ENCODE measurements at places on chromosomes 13 and 19. TPM values are rescaled to one million over a fixed set of nuclear protein-coding genes. Genes with fewer than 3 reads are reported as not detected.

DNA sequence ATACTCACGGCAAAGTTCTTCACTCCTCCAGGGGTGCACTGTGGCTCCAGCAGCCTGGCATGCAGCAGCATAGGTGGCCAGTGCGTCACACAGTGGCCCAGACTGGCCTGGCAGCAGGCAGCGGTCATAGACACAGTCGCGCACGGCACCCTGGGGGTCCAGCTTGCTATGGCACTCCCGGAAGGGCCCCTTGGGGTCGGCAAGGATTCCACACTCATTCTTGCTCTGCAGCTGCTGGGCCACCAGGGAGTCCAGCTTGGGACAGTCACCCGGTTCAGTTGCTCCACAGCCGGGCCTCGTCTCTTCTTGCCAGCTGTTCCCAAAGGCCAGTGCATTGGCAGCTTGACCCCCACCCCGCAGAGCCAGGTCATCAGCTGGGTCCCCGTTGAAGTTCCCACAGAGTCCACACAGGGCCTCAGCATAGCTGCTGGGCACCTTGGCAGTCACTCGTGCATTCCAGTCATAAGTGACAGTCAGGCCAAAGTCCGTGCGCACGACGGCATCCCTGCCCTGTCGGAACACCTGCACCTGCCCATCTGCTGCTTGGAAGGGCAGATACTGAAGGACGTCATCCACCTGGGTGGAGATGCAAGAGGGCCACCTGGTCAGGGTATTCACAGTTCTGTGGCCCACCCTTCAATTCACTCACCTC lies 20.6 kb downstream of the FCGBP start:
- peak; percentile 34 for DNase-seq
- H3K36me3 ChIP-seq = no peaks in the 10 kb centered on the region
- no peak overlapping the region for H3K27ac ChIP-seq
- H3K4me1 ChIP-seq = no peaks in the 10 kb centered on the region
- no peak overlapping the region for H3K4me3 ChIP-seq

DNA sequence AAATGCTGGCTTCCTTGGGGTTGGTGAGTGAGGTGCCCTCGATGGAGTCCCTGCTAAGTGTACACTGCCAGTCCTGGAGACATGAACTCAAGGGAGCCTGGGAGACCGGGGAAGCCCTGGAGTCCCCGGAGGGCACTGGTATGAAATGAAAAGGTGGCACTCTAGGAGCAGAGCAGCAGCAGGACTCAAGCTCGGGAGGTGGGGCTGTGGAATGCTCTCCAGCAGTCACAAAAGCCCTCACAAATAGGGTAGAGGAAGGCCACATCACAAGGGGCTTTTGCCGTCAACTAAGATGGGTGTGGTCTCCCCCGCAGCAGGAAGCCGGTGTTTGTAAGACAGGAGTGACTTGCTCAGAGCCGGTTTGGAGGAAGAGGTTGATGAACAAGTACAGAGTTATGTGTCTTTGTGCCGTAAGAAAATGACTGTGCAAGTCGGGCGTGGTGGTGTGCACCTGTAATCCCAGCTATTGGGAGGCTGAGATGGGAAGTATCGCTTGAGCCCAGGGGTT lies 19.3 kb downstream of the CCNE1 start:
- H3K4me3 ChIP-seq = no peak overlapping the region
- DNase-seq = no peak
- H3K4me1 ChIP-seq = no peaks in the 10 kb centered on the region
- no peak overlapping the region for H3K27ac ChIP-seq

The ELSPBP1 gene
- total RNA-seq = not detected

The TINCR gene
- total RNA-seq = 0.19 TPM

DNA sequence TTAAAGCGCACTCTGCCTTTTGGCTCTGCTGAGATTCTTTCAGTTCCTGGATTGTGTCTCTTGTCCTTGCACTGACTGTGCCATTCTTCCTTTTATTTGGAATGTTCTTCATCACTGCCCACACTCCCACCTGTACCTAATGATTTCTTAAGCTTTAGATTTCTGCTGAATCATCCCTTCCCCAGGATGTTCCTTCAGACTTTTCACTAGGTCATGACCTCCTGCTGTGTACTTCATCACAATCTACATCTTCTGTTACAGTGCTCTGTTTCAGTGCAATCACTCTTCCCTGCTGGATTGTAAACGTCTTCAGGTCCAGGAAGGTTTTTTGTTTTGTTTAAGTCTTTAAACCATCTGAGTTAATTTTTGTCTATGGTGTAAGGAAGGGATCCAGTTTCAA lies 281.0 kb downstream of the ATP8A2 start:
- H3K4me3 ChIP-seq = no peak overlapping the region
- H3K4me1 ChIP-seq = no peaks in the 10 kb centered on the region
- no peak overlapping the region for H3K27ac ChIP-seq
- no peaks in the 10 kb centered on the region for H3K27me3 ChIP-seq
- no peaks in the 10 kb centered on the region for H3K36me3 ChIP-seq

The SLC7A10 gene
- 0.38 TPM for total RNA-seq

The BORA gene
- 0.79 TPM for total RNA-seq

DNA sequence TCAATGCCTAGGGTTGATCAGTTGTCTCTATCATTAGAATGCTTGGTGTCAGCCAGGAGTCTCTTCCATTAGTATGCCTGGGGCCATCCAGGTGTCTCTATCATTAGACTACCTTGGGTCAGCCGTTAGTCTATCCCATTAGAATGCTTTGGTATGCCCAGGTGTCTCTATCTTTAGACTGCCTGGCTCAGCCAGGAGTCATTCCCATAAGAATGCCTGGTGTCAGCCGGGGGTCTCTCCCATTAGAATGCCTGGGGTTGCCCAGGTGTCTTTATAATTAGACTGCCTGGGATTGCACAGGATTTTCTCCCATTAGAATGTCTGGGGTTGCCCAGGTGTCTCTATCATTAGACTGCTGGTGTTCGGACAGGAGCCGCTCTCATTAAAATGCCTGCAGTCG lies 1442.9 kb downstream of the UQCRFS1 start:
- DNase-seq = no peak
- H3K36me3 ChIP-seq = no peaks in the 10 kb centered on the region
- no peak overlapping the region for H3K27ac ChIP-seq

DNA sequence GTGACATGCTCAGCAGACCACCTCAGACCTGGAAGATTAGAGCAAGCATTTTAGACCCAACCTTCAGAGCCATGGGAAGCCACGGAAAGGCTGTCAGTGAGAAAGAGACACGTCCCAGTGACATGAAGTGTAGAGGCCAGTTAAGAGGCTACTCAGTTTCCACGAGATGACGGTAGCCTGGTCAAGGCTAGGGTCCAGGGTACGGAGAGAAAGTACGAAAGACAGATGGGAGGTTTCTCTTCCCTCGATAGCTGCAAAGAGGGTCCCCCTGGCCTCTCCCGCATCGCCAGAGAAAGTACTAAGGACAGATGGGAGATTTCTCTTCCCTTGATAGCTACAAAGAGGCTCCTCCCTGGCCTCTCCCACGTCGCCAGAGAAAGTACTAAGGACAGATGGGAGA lies 8.6 kb downstream of the ZSCAN5A start:
- no peaks in the 10 kb centered on the region for H3K36me3 ChIP-seq
- no peak for DNase-seq
- H3K27ac ChIP-seq = no peak overlapping the region
- H3K27me3 ChIP-seq = no peaks in the 10 kb centered on the region
- H3K4me1 ChIP-seq = no peaks in the 10 kb centered on the region

DNA sequence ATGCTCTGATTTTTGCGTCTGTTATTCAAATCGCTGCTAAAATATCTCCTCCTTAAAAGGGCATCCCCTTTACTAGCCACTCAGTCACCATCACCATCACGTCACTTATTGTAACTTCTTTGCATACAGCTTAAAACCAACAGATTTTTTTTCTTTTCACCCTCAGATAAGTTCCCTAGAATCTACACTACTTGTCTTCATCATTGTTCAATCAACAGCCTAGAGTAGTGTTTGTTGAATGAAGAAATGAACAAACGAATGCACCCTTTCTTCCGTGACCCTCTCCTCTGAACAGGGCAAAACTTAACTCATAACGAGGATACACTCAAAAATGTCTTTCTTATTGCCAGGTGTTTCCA lies 1.1 kb upstream of the AKAP11 start:
- no peaks in the 10 kb centered on the region for H3K4me1 ChIP-seq
- DNase-seq = no peak
- no peak overlapping the region for H3K4me3 ChIP-seq
- no peak overlapping the region for H3K27ac ChIP-seq
- H3K36me3 ChIP-seq = no peaks in the 10 kb centered on the region
- no peaks in the 10 kb centered on the region for H3K27me3 ChIP-seq

The C19orf47 gene
- 6.0 TPM for total RNA-seq

The PABPC3 gene
- total RNA-seq = 0.28 TPM

DNA sequence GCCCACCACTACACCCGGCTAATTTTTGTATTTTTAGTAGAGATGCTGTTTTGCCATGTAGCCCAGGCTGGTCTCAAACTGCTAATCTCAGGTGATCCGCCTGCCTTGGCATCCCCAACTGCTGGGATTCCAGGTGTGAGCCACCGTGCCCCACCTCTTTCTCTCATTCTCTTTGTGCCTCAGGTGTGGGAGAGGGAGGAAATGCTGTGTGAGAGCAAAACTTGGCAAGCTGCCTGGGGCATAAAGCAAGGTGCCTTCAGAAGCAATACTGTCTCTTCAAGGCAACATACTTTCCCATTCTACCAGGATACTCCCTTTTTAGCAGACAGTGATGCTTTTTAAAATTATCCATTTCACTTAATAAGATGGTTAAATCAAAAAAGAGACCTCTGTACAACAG lies 53.2 kb upstream of the RFC3 start:
- no peaks in the 10 kb centered on the region for H3K27me3 ChIP-seq
- no peak overlapping the region for H3K4me3 ChIP-seq
- no peaks in the 10 kb centered on the region for H3K4me1 ChIP-seq
- no peaks in the 10 kb centered on the region for H3K36me3 ChIP-seq

GRCh38 chr19:45539459-45539858 lies 32.2 kb downstream of the VASP start:
- no peaks in the 10 kb centered on the region for H3K36me3 ChIP-seq
- no peak overlapping the region for H3K4me3 ChIP-seq
- H3K4me1 ChIP-seq = no peaks in the 10 kb centered on the region
- no peak for DNase-seq

The RFPL4AL1 gene
- total RNA-seq = not detected

DNA sequence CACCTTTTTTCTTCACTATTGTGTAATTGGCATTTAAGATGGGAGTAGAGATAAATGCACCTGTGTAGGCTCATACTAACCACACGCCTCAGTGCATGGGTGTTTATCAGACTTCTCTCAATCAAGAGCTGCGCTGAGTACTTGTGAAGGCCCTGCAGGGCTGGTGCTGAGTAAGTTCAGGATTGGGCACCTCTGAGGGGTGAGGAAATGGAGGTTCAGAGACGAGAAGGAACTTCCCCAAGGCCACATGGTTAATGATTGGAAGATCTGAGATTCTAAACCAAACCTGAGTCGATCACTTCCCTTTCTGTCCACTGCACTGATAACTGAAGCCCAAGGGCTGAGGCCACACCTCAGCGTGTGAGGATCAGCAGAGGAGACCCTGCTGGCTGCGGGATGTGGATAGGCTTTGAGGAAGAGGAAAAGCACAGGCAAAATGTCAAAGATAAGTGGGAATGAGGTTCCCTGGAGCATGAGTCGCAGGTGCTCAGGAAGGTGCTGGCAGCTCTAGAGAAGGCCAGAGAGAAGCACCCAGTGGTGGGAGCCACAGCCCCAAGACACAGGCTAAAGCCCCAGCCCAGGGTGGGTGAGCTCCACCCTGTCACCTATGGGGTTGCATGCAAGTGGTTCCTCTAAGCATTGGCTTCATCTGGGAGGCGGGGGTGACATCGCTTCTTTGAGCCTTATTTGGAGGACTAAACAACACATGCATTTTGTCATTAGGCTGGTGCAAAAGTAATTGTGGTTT lies 32.3 kb upstream of the GJB6 start:
- H3K4me3 ChIP-seq = no peak overlapping the region
- no peaks in the 10 kb centered on the region for H3K36me3 ChIP-seq
- no peak overlapping the region for H3K27ac ChIP-seq
- H3K4me1 ChIP-seq = no peaks in the 10 kb centered on the region
- DNase-seq = no peak
- H3K27me3 ChIP-seq = no peaks in the 10 kb centered on the region

The PSG4 gene
- 0.24 TPM for total RNA-seq

DNA sequence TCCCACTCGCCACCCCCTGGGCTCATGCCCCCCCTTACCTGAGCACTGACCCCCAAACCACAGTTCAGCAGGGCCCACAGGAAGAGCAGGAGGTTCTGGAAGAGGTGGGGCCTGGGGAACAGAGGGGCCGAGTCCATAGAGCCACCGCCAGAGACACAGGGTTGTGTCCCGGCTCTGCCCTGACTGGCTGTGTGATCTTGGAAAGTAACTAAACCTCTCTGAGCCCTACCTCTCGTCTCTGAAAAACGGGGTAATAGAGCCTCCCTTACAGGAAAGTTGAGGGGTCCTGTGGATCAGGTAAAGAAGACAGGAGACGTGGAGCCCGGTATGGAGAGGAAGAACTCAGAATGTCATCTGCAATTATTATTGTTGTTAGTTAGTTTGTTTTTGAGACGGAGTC lies 2.0 kb downstream of the ADAMTSL5 start:
- no peaks in the 10 kb centered on the region for H3K4me1 ChIP-seq
- no peak overlapping the region for H3K27ac ChIP-seq
- no peak for DNase-seq
- H3K4me3 ChIP-seq = no peak overlapping the region

DNA sequence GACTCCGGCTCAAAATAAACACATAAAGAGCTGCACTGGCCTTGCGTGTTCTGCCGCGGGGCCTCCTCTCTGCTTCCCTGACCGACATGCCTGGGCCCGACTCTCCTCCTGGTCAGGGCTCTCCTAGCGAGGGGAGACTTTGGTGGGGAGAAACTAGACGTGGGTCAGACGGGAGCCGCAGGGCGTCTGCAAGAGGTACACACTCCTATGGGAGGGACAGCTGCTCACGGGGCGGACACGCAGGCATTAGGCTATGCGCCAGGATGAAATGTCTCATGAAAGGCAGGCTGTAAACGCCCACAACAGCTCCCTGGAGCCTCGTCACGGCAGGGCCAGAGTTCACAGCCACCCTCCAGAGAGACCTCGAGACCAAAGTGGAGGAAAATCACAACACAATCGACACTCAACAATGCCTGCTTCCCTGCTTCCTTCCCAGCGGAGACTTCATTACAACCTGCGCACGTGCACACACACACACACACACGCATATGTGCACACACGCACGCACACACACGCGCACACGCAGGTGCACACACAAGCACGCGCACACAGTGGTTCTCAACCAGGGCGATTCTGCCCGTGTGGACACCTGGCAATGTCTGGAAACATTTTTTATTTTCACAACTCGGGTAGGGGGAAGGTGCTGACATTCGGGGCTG lies 5.8 kb downstream of the SLC39A3 start:
- no peaks in the 10 kb centered on the region for H3K27me3 ChIP-seq
- no peak overlapping the region for H3K27ac ChIP-seq
- DNase-seq = no peak

The LHB gene
- total RNA-seq = 5.0 TPM

The SYCN gene
- 1,282 TPM for total RNA-seq

Data from pancreas (tissue), 10 donors.